ENCODE measurements at places on chromosomes 16 and 17.

DNA sequence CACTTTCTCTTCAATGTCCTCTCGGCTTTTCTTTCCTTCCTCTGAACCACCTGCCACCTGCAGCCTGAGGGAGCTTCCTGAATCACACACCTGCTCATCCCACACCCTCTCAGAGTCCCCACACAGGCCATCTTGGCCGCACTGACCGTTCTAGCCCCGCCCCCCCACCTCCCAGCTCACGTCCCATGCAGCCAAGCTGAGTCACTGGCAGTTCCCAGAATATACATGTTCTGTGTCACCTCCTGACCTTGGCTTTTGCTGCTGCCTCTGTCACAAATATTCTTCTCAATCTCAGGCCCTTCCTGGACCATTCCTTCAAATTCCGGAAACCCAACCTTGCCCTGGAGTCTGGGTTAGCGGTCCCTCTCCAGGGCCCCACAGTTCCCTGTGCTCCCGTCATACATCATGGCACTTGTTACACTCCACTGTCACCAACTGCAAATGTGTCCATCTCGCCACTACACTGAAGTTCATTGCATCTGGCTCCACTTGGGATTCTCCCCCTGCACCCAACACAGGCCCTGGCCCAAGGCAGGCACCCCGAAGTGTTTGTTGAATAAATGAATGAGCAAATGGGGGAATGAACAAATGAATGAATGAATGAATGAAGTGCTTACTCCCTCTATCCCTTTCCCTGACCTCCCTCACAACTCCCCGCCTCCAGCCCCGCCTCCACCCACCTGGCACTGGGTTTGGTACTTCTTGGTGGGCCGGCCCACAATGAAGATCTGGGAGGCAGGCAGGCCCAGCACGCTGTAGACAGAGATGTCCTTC is 12.8 kb downstream of the PIMREG start:
- no peak for DNase-seq

GRCh38 chr17:42623732-42624596 is 14.5 kb downstream of the TUBG1 start:
- DNase-seq = no peak

GRCh38 chr16:31002250-31002700 is 8.2 kb downstream of the STX1B start:
- DNase-seq = no peak

GRCh38 chr17:37111329-37111728 is 162.6 kb downstream of the AATF start:
- no peak for DNase-seq

- no peak for DNase-seq
Observed at GRCh38 chr17:83133302-83134121, 54.1 kb downstream of the METRNL start.

DNA sequence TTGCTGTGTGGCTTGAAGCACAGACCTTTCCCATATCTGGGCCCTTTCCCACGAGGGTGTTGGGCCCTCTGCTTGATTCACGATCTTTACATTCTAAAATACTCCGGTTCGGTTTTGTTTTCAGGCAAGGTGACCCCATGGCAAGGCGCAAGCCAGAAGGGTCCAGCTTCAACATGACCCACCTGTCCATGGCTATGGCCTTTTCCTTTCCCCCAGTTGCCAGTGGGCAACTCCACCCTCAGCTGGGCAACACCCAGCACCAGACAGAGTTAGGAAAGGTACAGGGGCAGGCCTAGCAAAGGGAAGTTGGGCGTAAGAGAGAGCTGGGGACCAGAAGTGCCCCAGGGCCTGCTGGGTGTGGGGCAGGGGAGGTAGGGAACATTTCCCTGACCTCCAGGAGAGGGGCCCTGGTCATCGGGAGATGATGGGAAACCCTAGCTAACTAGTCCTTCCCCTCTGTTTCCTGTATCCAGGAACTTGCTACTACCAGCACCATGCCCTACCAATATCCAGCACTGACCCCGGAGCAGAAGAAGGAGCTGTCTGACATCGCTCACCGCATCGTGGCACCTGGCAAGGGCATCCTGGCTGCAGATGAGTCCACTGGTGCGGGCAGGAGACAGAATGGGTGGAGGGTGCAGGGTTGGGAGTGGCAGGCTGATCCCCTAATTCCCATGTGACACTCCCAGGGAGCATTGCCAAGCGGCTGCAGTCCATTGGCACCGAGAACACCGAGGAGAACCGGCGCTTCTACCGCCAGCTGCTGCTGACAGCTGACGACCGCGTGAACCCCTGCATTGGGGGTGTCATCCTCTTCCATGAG is 1.4 kb downstream of the ALDOA start:
- DNase-seq = no peak

DNA sequence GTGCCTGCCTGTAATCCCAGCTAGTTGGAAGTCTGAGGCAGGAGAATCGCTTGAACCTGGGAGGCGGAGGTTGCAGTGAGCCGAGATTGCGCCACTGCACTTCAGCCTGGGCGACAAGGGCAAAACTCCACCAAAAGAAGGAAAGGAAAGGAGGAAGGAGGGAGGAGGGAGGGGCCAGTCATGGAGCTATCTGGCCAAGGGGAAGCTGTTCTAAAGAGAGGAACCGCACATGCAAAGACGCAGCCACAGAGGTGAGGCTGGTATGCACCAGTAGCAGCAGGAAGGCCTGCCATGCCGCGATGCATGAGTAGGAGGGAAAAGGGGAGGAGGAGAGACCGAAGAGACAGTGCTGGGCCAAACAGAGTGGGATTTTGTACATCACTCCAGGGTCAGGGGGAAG is 35.9 kb downstream of the HSBP1 start:
- no peak for DNase-seq

DNA sequence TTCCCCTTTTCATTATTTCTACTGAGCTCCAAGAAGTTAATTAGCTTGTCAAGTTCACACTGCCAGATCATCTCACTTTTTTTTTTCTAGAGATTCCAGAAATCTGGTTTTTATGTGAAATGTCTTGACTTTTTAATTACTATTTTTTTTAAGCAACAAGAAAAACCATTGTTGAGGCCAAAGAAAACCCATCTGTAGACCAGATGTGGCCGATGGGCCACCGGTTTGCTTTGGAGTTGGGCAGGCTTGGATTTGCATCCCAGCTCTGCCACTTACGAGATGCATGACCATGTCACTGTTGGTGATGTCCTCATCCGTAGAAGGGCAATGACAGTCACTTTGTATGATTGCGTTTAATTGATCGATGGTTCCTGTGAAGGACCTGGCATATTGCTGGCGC is 34.2 kb upstream of the MRTFB start:
- no peak for DNase-seq

DNA sequence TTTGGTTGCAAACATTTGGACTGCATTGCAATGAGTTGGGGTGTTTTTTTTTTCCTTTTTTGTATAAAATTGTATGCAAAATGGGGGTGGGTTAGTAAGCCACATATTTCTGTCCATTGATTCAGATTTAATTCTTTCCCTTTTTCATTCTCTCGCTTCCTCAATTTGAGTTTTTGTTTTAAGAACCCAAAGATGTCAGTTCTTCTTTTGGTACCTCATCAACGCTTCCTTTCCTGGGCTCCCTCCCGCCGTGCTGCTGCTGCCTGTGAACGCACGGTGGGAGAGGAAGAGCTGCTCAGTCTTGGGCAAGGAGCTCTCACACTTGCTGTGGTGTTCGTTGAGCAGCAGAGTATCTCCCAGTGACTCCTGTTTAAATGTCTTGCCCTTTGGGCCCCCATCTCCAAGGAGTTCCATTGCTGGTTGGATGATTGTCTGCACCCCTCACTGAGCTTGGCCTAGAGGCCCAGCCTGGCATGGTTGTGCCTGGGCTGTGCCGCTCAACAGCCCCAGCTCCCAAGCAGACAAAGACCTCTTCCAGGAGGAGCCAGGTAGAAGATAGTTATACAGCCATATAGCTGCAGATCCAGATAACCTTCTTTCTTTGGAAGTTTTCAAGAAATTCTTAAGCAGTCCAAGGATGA is 13.6 kb downstream of the UBFD1 start:
- DNase-seq = no peak

DNA sequence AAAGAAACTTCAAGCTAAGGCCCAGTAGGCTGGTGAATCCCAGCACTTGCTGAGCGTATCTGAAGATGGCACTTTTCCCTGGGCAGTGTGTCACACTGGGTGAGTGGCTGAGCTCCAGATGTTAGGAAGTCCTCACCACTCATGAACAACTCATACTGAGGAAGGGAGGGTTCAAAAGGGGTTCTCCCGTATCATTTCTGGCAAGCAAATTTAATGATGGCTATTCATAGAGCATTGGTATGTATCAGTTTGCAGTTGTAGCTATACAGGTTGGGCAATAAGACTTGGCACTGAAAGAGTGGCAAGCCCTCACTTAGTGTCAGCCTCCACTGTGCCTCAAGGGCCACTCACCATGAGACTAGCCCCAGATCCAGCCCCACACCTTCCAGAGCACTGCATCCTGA is 10.7 kb downstream of the GFOD2 start:
- DNase-seq = no peak

DNA sequence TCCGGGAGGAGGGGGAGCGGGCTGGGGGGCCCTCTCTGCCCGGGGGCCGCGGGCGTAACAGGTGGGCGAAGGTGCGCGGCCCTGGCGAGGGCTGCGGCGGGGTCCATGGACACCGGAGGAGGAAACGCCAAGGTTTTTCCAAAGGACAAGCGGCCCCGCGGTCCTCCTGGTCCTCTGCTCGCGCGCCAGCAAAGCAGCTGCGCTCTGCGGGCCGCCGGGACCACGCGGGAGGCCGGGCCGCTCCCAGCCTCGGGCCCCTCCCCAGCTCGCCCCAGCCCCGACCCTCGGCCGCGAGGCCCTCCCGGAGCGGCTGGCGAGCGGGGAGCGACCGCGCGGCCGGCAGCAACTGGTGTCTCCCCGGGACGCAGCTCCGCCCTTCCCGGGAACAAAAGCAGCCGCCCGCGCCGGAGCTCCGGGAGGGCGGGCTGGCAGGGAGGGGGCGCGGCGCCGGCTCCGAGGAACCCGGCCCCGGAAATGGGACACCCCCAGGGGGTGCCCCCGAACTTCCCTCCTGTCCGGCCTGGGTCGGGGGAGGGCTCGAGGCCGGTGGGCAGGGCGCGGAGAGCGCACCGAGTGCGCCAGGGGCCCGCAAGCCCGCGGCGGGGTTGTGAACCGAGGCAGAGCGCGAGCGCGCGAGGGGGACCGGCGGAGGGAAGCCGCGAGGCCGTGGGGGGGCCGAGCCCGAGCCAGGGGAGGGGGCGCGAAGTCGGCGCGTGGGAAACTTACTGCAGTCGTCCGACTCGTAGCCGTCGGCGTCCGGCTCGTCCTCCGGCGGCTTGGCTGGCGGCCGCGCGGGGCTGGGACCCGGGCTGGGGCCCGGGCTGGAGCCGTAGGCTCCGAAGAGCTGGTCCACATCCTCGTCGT is 837 bp downstream of the DOC2B start:
- no peak for DNase-seq

- peak; percentile 22 for DNase-seq
Observed at GRCh38 chr17:26774291-26775218, 519.4 kb upstream of the WSB1 start.

DNA sequence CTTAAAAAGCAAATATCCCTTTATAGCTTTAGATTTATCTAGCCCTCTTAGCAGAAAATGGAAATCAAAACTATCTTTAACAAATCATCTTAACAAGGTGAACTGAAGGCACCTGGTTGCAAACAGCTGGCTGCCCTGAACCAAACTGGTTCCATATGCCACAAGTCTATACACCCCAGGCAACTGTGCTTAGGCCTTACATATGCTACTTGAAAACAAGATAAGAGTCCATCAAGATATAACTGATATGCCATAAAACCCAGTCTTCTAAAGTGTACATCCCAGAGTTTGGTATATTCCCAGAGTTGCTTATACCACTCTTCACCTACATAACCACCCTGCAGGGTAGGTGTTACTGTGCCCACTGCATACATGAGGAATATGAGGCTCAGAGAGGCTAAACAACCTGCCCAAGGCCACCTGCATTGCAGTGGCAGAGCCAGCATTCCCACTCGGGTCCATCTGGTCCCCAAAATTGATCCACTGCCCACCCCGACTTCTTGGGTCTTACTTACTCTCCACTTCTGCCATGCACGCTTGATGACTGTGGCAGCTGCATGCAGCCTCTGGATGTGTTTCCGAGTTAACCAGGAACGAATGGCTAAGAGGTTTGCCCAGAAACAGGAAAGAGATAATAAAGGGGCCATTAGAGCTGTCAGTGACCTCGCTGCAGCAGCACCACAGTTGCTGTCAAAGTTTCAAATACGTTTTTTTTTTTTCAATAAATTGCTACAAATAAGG is 12.2 kb downstream of the ZNHIT3 start:
- DNase-seq = no peak

DNA sequence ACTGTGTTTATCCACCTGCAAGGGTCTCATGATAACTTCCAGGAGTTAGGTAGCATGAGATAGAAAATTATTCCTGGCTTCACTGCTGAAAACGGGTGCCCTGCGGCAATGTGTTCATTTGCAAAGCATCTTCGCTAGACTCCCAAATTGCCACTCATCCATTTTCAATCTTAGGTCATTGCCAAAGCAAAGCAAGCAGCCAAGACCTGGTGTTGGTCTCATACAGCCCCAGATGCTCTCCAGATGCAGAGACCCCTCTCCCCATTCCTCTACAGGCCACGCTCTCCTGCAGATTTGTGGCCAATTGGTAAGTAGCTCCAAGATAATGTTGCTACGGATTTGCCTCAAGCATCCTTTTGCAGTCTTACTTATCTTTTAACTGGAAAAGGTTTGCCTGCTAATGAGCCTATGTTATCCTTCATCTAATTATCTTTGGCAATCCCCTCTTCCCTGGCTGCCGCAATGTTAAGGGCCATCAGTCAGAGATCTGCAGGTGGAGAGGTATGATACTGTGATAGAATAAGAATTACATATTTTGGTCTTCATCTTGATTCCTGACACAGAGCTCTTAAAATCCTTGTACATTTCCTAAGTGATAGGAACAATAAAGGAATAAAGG is 222.0 kb downstream of the SLC39A11 start:
- DNase-seq = no peak

DNA sequence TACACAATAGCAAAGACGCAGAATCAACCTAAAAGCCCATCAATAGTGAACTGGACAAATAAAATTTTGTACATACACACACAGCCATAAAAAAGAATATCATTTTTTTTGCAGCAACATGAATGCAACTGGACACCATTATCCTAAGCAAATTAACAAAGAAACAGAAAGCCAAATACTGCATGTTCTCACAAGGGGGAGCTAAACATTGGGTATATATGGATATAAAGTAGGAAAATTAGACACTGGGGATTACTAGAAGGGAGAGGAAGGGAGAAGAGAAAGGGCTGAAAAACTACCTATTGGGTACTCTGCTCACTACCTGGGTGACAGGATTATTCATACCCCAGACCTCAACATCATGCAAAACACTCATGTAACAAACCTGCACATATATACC is 28.2 kb downstream of the ADAMTS18 start:
- DNase-seq = no peak

- peak; percentile 49 for DNase-seq
Observed at GRCh38 chr16:69798466-69798865, 36.3 kb downstream of the WWP2 start.

GRCh38 chr16:965487-965886 is 5.3 kb downstream of the LMF1 start:
- DNase-seq = no peak

- no peak for DNase-seq
Observed at GRCh38 chr16:86665319-86665675, 86.9 kb downstream of the FOXL1 start.

Data from dorsolateral prefrontal cortex (tissue), 122 donors.